Muscle of back (tissue), 13 donors: ENCODE measurements at places on chromosomes 4 and X.

DNA sequence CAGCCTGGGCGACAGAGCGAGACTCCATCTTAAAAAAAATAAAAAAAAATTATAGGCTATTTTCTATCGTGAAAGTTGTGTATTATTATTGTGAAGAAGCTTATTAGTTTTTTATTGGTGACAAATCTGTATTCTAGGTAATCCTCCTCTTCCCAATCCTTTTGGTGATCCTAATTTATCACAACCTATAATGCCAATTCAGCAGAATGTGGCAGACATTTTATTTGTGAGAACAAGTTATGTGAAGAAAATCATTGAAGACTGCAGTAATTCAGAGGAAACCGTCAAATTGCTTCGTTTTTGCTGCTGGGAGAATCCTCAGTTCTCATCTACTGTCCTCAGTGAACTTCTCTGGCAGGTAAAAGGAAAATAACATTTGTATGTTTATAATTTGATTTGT lies 109.4 kb upstream of the DDX3X start:
- no peak for DNase-seq

- no peak for DNase-seq
Measured at GRCh38 chr4:2066011-2066551, 7.0 kb downstream of the NAT8L start.

GRCh38 chr4:145530189-145530588 lies 48.5 kb downstream of the SMAD1 start:
- DNase-seq, result no peak

- DNase-seq, result peak; percentile 53
Measured at GRCh38 chr4:26839534-26839951, 21.1 kb upstream of the STIM2 start.

GRCh38 chr4:88860586-88860985 lies 163.0 kb upstream of the NAP1L5 start:
- no peak for DNase-seq

DNA sequence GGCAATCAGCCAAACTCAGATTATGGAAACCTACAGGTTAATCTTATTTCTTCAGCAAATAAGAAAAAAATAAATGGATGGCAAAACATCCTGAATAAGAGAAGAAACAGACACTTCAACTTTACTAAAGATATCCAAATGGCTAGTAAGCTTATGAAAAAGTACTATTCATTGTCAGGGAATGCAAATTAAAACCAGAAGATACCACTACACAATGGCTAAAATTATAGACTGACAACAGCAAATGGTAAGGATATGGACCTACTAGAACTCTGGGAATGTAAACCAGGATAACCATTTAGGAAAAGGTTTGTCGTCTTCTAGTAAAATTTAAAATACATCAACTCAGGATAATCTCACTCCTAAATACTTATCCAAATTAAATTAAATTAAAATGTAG lies 24.3 kb downstream of the GRSF1 start:
- DNase-seq, result no peak

DNA sequence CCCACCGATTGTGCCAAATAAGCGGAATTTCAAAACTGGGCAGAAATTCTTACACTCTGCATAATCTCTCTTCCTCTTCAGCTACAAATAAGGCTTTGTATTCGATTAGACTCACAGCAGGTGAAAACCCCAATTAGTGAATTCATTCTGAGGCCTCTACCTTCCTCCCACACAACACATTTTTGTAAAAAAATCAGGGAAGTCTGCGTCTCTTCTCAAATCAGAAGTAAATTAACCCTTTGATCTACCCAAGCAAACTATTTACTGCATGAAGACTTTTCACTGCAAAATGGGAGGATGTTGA lies 200.6 kb upstream of the FTHL17 start:
- DNase-seq, result no peak

GRCh38 chr4:141037446-141037845 lies 95.8 kb downstream of the RNF150 start:
- no peak for DNase-seq

DNA sequence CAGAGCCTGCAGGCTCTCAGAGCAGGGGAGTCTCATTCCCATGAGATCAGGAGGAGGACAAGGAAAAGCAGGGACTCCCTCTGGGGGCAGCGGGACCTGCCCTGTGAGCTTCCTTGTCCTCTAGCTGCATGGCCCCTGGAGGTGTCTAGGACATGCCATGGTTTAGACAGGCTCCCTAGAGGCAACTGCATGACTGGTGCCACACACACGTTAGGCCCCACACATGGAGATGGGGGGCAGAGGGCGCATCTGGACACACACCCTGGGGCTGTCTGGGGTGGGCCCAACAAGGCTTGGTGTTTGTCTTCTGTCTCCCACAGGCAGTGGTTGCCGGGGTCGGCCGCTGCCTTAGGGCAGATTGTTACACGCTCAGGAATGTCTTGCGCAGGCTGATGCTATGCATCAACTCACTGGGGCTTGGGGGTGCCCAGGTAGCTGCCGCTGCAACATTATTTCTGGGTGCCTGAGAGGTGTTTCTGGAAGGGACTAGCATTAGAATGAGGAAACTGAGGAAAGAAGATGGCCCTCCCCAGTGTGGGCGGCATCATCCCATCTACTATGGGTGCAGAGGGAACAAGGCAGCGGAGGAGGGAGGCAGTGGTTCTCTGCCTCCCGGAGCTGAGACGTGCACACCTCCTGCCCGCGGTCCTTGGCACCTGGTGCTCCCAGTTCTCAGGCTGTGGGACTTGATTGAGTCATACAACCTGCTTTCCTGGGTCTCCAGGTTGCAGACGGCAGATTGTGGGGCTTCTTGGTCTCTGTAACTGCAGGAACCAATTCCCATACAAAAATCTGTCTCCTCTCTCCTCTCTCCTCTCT lies 32.1 kb upstream of the GPR78 start:
- no peak for DNase-seq

GRCh38 chr4:125961626-125962025 lies 646.9 kb downstream of the FAT4 start:
- DNase-seq, result no peak

- peak; percentile 7 for DNase-seq
Measured at GRCh38 chrX:5051831-5052491, 1176.7 kb downstream of the NLGN4X start.

- no peak for DNase-seq
Measured at GRCh38 chr4:88090898-88091297, 67.5 kb downstream of the ABCG2 start.

- DNase-seq, result no peak
Measured at GRCh38 chr4:140049849-140050637, 103.9 kb downstream of the MAML3 start.

DNA sequence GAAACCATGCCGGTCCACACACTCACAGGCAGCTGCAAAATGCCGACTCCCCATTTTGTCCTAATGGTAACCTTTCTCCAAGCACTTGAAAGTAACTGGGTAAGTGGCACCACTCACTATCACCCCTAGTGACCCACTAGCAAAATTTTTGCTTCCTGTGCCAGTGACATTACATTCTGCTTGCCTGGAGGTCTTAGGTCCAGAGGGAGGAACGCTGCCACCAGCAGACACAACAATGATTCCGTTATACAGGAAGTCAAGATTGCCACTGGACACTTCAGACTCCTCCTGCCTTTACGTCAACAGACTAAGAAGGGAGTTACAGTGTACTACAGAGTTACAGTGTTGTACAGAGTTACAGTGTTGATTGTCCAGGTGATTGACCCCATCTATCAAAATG lies 11.8 kb upstream of the TMEM192 start:
- no peak for DNase-seq

- no peak for DNase-seq
Measured at GRCh38 chr4:42574870-42575430, 82.0 kb downstream of the ATP8A1 start.

DNA sequence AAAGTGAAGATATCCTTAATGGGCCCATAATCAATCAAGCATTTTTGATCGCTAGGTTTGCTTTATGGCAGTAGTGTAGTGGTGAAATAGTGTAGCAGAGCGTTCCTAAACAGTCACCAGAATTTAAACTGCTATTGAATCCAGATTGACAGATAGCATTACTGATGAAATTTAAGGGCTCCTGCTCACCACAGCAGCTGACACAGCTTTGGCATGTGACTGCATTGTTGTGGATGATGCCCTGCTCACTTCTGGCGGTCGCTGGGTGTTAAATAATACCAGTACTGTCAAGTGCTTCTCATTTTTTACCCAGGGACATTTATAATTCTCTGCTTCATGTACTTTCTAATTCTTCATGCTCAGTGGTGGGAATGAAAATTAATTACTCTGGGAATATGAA lies 102.0 kb upstream of the ARHGAP24 start:
- DNase-seq, result peak; percentile 28

GRCh38 chrX:150525061-150525919 lies 43.1 kb upstream of the MTM1 start:
- DNase-seq, result no peak

- no peak for DNase-seq
Measured at GRCh38 chrX:53950130-53950733, 94.0 kb downstream of the PHF8 start.

DNA sequence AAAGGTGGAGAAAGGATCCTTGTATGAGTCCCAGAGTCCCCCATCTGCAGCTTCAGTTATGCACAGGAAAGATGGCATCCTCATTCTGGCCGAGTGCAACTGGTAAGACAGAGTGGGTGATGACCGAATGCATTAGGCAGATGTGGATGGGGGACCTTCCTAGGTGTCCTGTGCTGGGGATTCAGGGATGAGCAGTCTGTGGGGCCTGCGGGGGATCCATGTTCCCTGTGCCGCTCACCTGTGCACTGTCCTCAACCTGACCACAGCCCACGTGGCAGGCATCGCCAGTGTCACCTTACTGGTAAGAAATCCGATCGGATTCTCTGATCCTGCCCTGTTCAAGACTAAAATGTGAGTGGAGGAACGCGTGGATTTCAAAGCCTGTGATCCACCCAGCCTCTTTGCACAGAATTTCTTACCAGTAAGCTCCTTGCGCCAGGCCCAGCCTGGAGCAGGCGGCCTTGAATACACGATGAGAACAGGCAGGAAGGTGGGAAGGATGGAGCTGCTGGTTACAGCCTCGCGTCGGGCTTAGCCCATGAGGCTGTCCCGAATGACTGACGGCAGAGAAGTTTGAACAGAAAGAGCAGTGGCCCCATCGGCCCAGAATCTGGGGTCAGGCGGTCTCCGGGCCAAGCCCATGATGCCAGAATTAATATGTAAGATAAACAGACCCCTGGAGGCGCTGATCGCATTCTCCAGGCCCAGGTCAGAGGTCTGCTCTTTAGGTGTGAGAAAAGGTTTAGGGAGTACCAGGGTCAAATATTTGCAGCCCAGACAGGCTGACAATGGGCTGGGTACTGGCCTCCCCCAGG lies 56.5 kb downstream of the CPZ start:
- no peak for DNase-seq

- DNase-seq, result no peak
Measured at GRCh38 chr4:85697854-85698253, 222.9 kb downstream of the ARHGAP24 start.

DNA sequence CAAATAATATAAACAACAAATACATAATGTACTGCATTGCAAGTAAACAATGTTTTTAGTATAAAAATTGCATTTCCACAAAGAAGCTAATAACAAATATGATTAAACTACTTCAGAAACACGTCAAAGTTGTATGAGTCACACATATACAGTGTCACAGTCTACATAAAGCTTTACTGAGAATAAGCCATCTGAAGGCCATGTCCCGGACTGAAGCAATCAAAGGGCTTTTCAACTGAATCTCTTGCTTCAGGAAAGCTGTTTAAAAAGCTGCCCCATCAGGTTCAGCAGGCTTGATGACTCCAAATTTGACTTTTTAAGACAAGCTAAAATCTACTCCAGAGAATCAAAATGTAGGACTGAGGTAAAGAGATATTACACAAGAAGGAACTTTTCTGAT lies 1476.8 kb downstream of the ADGRL3 start:
- DNase-seq, result no peak

DNA sequence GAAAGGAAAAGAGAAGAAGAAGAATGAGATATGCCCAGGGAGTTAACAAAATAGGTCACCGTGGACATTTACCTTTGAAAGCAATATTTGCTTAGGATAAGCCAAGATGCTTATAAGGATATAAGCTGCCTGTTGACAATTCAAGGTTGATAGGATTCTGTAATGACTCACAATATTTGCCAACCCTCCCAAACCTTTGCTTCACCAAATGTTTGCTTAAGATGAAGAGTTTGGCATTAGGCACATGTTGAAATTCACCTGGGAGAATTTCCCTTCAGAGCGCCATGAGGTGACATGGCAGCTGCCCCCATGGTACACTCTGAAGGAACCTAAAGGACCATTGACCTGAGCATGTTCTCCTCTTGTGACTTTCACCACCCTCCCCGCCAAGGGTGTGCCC lies 4.6 kb downstream of the PALLD start:
- DNase-seq, result no peak

- no peak for DNase-seq
Measured at GRCh38 chr4:142120921-142121320, 484.5 kb downstream of the IL15 start.

- DNase-seq, result no peak
Measured at GRCh38 chr4:48079972-48080391, 54.1 kb downstream of the TXK start.

DNA sequence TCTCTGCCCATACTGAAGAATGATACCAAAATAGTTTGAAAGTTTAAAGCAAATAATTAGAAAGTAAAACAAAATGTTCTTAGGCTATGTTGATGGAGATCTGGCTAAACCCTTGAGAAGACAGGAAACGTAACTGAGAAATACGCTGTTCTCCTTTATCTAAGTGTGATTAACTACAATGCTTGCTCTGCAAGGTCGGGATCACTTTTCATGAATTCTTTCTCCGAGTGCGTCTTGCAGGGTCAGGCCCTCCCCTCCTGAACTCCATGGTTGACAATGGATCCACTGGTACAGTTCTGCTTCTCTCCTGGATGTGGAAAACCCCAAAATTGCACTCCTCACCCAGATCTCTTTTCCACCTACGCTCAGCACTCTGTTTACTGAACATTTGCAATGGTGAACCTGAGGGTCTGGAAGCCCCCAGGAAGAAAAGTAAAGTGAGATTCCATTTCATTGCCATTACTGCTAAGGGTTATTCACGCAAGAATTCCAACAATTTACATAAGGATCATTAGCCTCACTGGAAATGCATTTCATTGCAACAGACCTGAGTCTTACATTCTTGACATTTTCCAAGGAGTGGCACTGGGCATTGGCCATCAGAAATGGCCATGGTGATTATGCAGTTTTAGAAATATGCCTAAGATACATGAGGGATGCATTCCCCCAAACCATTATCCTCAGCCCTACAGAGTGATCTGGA lies 24.6 kb upstream of the WWC2 start:
- DNase-seq, result peak; percentile 11

- peak; percentile 1 for DNase-seq
Measured at GRCh38 chr4:94127707-94128328, 79.8 kb upstream of the SMARCAD1 start.

GRCh38 chr4:100649417-100649816 lies 131.6 kb upstream of the EMCN start:
- DNase-seq, result no peak

GRCh38 chr4:108405586-108405985 lies 214.8 kb upstream of the RPL34 start:
- DNase-seq, result no peak

- DNase-seq, result no peak
Measured at GRCh38 chr4:88043586-88044340, 36.3 kb downstream of the PKD2 start.
